ENCODE measurements at places on chromosomes 7 and 10. TPM values are rescaled to one million over a fixed set of nuclear protein-coding genes. Genes with fewer than 3 reads are reported as not detected.

Gene COPS6
- 59.9 TPM for total RNA-seq

Gene GPR15LG
- not detected for total RNA-seq

Gene GRM3
- 22.1 TPM for total RNA-seq

Gene COL1A2
- 3,270 TPM for total RNA-seq

Gene NME8
- total RNA-seq = 0.59 TPM

Gene ABCA13
- 0.66 TPM for total RNA-seq

Gene FGL2
- 126 TPM for total RNA-seq

Gene TAS2R41
- total RNA-seq = not detected

Gene ADRB1
- 3.2 TPM for total RNA-seq

Gene WDR86
- total RNA-seq = 34.4 TPM

Gene TMEM26
- total RNA-seq = 6.0 TPM

Gene GIMAP8
- 8.8 TPM for total RNA-seq

Gene UNC5B
- 43.9 TPM for total RNA-seq

Gene ZNF736
- total RNA-seq = 32.3 TPM

Gene FZD8
- 14.0 TPM for total RNA-seq

Gene MYL7
- not detected for total RNA-seq

Gene INMT
- 11.6 TPM for total RNA-seq

Gene NCF1
- 0.77 TPM for total RNA-seq

Gene AOAH
- total RNA-seq = 5.3 TPM

Gene CALN1
- total RNA-seq = 14.7 TPM

Gene CCL24
- not detected for total RNA-seq

Gene ANAPC16
- 88.7 TPM for total RNA-seq

Gene CLCN1
- not detected for total RNA-seq

Gene PTPRN2
- total RNA-seq = 33.2 TPM

Data from spinal cord (tissue), 10 donors.